H4 (cell line): ENCODE measurements at places on chromosomes 3 and 15. TPM values are rescaled to one million over a fixed set of nuclear protein-coding genes. Genes with fewer than 3 reads are reported as not detected.

DNA sequence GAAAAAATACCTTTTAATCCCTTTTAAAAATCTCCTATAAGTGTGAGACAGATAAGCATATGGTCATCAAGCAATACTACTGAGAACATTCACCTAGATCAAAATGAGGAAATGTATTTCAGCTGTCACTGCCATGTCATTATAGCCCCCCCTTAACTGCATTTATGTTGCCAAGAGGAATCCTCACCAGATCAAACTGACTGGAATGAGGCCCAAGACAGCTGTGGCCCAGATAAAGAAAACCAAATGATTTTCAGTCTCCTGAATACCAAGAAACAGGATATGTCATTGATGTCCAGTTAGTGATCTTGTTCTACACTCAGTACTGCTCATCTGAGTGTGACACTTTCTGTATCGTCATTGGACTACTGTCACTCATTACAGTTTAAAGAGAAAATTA, 35.1 kb upstream of the CPB1 start:
- DNase-seq, result no peak

DNA sequence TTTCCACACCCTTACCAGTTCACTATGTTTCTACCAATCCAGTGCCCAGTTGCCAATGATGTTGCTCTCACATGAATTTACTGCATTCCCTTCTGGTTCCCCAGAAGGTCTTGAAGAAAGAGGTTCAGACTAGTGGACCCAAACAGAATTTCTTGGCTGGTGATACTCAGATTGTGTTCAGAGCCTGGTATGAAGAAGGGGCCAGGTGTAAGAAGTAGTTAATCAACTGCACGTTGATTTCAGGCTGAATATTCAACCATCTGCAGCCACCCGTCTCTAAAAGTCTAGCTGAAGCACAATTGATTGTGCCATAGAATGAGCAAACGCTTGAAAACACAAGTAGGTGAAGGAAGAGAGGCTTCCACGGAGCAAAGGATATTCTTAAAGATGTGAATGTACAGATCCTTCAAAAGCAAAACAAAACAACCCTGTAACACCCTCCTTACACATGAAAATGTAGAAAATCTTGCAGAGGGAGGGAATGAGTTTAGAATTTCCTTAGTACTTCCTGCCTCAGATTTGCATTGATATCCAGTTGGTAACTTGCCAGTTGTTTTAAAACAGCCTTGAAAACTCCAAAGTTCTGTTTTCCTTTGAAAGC, 4.7 kb downstream of the RBMS3 start:
- peak; percentile 39 for DNase-seq

DNA sequence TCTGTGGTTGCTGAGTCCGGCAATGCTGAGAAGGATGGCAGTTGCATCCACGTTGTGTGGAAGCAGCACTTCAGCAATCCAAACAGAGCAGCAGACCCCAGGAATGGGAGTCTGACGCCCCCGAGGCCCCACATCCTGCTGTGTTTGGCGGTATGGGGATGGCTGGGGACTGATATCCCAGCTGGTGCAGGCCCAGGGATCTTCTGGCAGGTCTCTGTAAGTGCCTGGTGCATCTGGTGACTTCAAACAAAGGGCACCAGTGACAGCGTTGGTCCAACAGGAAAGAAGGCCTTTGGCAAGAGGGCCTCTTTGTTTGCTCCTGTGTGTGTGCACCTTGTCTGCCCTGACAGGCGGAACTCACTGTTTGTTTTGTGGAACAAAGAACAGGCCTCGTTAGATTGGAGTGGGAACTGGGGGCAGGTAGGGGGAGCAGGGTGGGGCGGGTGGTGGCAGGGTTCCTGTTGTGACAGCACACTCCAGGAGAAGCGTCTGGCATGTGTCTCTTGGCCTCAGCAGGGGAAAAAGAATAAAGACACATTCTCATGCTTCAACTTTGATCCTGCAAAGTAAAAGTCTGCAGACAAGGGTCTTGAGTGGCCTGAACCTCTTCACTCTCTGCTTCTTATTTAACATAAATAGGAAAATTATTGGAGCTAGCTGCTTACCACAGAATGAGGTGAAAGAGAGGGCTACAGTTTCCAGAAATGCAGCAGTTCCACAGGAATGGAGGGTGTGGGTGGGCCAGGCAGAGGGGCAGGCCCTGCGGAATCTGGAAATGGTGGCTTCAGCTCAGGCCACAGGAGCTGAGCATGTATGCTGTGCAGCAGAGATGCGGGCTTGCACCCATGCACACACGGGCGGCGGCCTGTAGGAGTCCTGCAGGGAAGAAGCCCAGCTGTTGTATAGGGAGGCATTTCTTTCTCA, 94.5 kb upstream of the MYZAP start:
- DNase-seq, result no peak

DNA sequence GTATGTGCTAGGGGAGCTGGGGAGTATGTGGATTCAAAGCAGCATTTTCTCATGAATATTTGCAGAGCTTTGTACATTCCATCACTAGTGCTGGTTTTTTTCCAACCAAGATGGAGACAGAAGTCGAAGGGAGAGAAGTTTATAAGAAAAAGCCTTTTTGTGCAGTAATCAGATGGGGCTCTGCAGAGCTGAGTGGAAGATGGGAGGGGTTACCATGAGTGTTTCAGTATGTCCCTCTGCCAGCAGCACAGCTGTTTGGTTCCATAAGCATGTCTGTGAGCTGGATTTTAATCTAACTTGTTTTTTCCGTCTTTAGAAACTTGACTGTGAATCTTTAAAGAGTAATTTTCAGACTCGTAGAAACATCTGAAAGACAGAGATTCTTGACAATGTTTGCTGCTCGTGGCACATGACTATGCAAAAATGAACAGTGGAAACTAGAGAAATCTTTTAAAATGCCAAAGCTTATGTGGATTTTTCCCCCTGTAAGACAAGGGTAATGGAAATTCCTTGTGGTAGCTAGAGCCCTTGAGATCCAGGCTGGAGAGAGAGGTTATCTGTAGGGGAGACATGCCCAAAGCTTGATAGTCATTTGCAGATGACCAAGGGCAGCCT, 20.3 kb downstream of the STARD9 start:
- DNase-seq, result no peak

- no peak for DNase-seq
Observed at GRCh38 chr3:106231086-106231485, 362.3 kb upstream of the CBLB start.

DNA sequence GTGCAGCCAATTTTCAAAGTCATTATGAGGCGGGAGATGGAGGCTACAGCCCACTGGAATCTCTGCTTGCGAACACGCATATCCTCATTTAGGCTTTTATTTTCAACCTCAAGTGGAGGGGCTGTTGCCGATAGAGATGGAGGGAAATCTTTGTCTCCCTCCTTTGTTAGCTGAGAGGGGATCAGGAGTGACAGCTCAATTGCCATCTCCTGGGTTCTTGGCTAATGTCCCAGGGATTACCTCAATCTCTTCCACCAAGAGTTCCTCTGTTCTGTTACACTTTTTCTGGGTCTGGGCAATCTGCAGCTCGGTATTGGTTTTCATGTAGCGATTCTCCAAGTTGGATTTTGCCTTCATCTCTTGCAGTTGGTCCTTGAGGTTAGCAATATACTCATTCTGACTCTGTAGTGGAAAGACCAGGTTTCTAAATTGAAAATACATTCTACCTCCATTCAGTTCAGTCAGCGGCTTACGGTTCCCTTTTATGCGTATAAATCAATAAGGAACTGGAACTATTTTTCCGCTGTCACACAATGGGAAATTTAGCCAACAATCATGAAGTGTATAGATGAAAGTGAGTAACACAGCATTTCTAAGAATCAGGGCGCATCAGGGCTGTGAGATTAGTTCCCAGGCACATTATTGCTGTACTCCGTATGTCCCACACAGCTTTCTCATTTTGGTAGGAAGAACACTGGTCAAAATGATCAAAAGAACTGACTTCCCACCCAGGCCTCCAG, 36.2 kb upstream of the RPL35A start:
- no peak for DNase-seq

GPR62 gene
- not detected in 2 replicates for total RNA-seq

MYEF2 gene
- total RNA-seq, result 0.86 and 2.7 TPM in 2 replicates

DLL4 gene
- total RNA-seq, result 0.10 TPM in 1 of 2 replicates, not detected in the other
